Activated CD4-positive, alpha-beta T cell treated with anti-CD3 and anti-CD28 coated beads, Interleukin-2, amount 50 U/mL, for 1 hour (primary cell): ENCODE measurements at places on chromosomes 7 and 10.
A peak's percentile ranks its signal among the peaks of the same experiment; 100 is the strongest.

DNA sequence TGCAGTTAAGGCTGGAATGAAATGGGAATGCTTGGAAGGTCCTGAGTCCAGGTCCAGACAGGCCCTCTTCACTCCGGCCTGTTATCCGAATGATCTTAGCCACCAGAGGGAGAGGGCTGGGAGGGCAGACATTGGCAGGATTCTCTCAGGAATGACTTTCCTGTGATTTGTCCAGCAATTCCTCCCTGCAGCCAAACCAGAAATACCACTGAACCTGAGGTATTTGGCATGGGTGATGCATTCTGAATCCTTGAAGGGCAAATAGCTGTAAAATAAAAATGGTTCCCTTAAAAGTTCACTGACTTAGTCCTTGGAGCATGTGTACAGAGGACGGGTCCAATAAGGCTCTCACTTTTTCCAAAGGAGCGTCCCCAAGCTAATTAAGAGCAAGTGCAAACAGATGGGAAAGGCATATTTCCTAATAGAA, 77.5 kb upstream of the HABP2 start:
- DNase-seq: no peak

GRCh38 chr10:34403512-34403911, 411.6 kb downstream of the PARD3 start:
- DNase-seq: no peak

DNA sequence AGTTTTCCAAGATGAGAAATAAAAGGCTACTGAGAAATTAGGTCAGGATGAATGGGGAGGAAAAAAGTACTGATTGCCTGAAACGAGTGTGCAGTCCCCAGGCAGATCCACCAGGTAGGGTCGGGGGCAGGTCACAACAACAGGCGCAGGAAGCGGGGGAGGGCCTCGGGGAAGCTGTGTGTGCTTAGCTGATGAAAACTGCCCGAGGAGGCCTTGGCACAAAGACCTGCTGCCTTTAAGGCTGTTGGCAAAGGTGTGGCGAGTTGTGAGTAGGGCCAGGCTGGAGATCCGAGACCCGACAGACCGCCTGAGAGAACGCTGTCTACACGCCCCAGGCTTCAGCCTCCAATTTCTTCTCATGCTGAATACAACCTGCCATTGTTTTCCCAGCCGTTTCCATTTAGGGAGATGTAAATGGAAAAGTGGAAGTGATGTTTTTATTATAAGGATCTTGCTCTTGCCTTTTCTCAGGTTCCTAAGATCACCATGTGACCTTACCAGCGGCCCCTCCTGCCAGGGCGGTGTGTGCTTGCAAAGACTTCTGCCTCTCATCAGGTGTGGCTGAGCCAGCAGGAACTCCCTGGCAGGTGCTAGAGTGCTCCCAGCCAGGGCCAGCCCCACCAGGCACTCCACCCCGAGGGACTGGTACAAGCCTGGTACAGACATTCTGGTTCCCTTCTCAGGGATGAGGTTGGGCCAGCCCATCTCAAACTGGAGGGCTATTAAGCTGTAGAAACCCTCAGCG, 60.8 kb downstream of the DLG5 start:
- no peak for DNase-seq

DNA sequence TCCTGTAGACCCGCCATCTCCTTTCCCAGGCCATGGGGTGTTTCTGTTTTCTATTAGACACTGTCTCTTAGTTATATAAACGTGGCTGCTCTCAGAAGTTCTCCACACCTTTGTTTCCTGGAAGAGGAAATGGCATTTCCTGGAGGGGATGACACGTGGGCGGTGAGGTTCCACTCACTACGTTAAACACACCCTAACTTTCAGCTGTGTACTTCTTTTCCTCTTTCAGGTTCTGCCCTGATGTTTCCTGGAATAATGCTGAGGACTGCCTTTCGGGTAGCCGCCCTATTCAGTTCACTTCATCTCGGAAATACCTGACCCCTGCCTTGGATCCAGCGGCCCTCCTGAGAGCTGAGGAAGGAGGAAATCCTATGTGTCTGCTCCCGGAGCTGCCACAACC, 3.4 kb upstream of the PRKCQ start:
- peak; percentile 53 for DNase-seq

GRCh38 chr7:37118004-37118403, 330.7 kb downstream of the ELMO1 start:
- no peak for DNase-seq

DNA sequence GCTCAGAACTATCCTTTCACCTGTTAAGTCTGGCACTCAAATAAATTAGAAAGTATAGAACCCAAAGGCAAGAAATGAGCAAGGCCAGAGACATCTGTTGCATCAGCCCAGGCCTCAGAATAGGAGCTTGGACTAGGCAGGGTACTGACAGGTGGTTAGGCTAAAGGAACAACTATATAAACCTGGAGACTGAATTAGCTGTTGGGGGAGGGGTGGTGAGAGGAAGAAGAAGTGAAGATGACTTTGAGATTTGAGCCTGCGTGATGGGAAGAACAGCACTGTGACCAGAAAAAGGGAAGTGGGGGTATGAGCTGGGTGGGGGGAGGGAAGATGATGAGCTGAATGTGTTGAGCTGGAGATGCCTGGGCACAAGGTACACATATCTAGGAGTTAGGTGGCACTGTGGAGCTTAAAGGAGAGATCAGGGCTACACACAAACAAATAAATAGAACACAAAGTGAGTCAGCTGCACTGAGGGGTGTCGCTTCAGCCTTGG, 244.7 kb downstream of the PTEN start:
- DNase-seq: no peak

DNA sequence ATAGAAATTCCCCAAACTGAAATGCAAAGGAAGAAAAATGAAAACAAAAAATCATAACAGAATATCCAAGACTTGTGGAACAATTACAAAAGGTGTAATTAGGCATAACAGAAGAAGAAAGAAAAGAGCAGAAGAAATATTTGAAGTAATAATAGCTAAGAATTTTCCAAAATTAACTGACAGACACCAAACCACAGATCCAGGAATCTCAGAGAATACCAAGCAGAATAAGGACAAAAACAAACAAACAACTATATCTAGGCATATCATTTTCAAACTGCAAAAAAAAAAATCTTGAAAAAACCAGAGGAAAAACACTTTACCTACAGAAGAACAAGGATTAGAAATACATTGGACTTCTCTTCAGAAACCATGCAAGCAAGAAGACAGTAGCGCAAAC, 25.5 kb downstream of the CFAP70 start:
- no peak for DNase-seq

DNA sequence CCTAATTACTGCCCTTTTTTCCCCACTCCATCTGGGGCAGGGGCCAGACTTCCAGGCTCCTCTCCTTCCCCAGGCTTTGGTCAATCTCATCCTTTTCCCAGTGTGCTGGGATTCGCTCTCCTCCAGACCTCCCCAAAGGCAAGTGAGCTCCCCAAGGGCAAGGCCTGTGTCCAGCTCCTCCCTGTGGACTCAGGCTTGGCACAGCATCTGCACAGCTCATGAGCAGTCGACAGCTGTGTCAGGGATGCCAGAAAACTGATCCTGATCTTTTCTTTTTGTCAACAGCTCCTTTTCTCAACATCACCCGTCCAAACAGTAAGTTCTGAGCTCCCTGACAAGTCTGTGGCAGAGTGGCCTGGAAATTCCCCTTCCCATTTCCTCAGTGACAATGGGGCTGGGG, 67.1 kb downstream of the C10orf120 start:
- DNase-seq: no peak

DNA sequence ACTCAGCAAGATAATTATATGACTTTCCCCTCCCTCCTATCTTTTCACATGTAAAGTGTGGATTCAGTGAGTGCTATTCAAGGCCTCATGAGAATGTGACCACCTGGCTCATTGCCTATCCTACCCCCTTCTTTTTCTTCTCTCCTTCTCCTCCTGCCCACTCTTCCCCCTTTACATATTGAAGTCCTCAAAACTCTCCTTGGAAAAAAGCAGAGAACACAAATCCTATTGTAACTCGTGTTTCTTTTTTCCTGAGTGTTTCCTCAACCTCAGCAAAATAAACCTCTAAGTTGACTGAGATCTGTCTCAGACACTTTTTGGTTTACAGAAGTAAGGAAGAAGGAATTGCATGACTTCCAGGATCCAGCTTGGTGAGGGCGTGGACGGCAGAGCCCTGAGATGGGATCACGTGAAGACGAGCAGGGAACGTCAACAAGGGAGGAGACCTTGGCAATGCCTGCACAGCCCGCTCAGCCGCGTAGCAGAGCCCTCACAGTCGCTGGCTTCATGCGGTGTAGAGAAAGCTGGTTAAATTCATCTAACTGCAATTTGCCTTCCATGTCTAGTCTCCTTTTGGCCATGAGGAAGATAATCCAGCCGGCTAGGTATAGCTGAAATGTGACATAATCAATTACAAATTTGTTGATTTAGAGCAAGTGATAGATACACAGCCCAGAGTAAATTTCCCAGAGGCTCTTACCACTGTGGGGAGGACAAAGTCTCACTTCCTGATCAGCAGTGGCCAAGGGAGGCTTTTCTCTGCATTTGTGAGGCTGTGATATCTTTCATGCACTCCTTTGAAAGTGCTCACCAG, 75.7 kb downstream of the LYZL2 start:
- DNase-seq: no peak

DNA sequence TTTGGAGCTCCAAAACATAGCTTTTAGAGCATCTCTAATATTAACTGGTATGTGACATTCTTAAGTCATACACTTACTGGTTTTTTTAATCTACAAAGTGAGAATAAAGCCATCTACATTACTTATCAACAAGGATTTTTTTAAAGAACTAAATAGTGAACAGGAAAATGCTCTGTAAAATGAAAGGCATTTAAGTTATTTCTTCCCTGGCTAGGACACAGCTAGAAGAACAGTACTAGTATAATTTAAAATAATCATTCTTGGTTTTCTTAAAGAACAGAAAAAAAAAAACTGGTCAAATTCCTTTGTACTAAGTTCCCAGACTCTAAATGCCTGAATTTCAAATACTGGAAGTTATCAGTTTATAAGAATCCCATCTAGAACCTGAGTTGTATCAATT, 139.5 kb downstream of the SRPK2 start:
- no peak for DNase-seq

DNA sequence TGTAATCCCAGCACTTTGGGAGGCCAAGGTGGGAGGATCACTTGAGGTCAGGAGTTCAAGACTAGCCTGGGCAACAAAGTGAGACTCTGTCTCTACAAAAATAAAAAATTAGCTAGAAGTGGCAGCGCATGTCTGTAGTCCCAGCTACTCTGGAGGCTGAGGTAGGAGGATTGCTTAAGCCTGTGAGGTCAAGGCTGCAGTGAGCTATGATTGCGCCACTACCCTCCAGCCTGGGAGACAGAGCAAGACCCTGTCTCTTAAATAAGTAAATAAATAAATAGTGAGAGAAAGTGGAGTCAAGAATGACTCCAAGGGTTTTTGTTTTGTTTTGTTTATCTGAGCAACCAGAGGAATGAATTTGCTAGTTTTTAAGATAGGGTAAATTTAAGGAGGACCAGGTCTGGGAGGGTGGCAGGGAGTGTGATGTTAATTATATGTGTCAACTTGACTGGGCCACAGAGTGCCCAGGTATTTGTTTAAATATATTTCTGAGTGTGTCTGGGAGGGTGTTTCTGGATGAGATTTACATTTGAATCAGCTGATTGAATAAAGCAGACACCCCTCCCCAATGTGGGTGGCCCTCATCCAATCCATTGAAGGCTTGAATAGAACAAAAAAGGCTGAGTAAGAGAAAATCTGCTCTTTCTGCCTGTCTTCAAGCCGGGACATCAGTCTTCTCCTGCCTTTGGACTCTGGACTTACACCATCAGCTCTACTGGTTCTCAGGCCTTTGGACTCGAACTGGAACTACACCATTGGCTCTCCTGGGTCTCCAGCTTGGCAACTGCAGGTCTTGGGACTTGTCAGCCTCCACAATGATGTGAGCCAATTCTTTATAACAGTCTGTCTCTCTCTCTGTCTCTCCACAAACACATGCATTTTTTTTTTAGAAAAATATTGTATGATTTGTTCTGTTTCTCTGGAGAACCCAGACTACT, 23.5 kb downstream of the IMPDH1 start:
- DNase-seq: no peak
